ENCODE measurements at places on chromosomes 3 and 15.

DNA sequence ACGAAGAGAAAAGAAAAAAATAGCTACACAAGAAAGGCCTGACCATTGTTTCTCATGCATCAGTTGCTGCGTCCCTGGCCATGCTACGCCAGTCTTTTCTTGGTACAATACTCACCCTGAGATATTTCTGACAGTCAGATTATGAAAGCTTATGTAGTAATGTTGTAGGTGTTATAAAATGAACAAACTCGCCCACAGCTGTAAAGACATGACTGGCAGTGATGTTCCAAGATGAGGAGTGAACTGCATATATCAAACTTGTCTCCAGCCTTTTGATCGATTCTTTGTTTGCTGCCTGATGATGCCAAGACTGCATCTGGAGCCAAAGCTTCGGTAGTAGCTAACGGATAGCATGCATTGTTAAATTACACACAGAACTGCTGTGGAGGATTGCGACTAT, 822.7 kb downstream of the TUSC7 start:
- no peak for DNase-seq

GRCh38 chr3:98151241-98151640, 4.0 kb downstream of the OR5H14 start:
- no peak for DNase-seq

DNA sequence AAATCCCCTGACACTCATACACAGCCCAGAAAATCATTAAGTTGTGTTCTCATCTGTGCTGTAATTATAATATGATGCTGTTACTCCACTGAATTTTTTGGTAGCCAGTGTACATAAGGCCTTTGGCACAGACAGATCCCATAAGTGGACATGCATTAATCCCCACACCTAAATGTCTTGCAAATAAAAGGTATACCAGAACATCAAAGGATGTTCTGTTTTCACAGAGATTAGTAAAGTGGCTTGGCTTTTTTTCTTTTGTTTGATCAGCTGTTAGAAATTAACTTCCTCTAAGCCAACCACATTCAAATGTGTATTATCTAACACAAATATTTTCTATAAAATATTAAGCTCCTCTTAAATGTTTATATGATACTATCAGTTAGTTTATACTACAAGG, 2.7 kb downstream of the SST start:
- peak; percentile 5 for DNase-seq

DNA sequence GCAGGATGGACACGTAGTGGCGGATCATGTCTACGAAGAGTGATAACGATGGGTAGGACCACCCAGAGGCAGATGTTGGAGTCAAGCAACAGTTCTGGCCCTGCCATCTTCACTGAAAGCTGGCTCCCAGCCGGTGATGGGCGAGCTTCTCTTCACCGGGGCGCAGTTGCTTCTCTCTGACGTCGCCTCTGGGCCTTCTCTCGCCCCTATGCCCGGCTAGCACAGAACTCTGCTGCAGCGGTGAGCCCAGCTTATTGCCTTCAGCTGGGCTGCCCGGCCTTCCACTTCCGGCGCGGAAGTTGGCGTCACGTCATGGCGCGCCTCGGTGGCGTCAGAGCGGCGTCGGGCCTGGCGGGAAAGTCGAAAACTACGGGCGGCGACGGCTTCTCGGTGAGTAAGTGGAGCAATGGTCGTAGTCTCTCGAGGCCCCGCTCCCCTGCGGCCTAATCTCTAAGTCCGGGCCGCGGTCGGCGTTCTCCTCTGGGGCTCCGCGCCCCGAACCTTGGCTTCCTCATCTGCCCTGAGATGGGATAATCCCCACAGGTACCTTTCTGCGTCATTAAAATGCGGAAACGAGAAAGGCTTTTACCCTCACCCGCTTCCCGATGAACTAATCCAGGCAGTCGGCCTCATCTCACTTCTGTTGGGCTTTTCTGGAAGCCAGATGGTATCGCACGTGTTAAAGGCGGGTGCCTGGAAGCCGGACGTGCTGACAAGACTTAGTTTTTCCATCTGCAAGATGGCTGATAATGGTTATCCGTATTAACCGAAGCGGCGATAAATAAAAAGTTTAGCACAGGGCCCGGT, at the start of gene FANCD2:
Gene FANCD2, plus strand, starts transcription at position 354 of the 807 bp plus-strand sequence. CDS start 2,221 bp downstream, outside the sequence.
- peak; percentile 97 for DNase-seq

- DNase-seq: no peak
Observed at GRCh38 chr3:113092746-113093145, 102.0 kb downstream of the GTPBP8 start.

DNA sequence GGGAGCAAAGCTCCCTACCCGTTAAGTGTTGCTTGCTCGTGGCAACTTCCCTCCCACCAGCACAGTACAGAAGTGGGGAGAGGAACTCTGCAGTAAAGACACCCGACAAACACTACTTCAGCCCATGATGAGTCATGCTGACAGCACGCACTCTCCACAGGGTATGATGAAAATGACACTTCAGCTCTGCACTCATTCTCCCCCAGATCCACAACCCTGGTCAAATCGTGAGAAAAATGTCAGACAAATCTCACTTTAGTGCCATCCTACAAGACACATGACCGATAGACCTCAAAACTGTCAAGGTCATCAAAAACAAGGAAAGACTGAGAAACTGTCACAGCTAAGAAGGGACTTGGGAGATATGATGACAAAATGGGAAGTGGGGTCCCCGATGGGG, 278.9 kb downstream of the OCA2 start:
- no peak for DNase-seq

GRCh38 chr3:190618330-190619030, 104.6 kb downstream of the IL1RAP start:
- DNase-seq: no peak

DNA sequence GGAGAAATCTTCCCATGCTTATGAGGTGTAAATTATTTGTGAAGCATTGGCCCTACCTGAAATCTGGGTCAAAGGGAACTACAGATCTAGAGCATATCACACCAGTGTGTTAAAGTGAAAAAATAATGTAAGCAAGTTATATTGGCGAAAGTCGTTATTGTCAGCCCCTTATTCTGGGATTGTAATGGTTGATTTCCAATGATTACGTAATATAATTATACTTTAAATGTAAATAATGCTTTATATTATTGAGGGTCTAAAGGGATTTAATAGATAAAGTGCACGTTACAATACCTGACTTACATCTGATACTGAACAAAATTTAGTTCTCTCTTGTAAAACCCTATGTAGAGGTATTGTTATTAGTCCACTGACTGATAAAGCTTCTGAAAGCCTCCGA, 101.2 kb downstream of the NEO1 start:
- no peak for DNase-seq

GRCh38 chr3:71585131-71585530, 1.6 kb upstream of the FOXP1 start:
- no peak for DNase-seq

GRCh38 chr3:18757476-18757875, 332.3 kb upstream of the SATB1 start:
- DNase-seq: no peak

GRCh38 chr15:43249236-43249635, 17.5 kb downstream of the TGM5 start:
- DNase-seq: no peak

DNA sequence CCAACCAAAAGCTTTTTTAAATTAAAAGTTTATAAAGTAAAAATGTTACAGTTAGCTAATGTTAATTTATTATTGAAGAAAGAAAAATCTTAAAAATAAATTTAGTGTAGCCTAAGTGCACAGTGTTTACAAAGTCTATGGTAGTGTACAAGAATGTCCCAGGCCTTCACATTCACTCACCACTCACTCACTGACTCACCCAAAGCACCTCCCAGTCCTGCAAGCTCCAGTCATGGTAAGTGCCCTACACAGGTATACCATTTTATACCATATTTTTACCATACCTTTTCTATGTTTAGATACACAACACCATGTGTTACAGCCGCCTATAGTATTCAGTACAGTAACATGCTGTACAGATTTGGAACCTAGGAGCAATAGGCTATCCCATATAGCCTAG, 29.1 kb downstream of the SSR3 start:
- DNase-seq: no peak

DNA sequence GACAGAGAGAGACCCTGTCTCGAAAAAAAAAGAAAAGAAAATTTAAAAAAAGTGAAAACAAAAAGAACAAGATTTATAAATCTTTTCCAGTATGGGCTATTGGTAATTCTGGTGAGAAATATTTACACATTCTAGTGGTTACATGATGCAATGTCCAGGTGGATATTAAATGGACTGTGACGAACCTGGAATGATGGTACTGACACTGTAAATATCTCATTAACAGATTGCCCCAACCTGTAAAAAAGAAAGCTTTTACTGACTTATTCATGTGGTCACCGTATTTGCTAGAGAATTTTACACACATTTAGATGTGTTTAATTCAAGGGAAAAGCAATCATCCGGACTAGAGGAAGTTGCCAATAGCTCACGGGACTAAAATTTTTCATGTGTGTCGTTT, 162.1 kb upstream of the LRIG1 start:
- no peak for DNase-seq

DNA sequence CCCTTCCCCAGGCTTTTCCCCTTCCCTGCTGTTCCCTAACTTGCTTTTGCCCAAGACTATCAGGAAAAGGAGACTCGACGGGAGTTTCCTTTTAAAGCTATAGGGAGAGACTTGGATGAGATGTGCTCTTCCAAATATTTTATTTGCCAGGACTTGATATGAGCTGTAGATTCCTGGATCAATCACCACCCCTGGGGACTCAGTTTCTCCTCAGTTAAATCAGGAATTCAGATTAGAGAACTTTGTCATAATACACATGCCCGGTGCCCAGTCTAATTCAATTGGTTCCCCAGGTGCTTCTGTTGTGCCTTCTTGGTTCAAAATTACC, 46.6 kb downstream of the SMAD6 start:
- DNase-seq: no peak

- DNase-seq: peak; percentile 32
Observed at GRCh38 chr15:36133742-36134141, 445.7 kb upstream of the CDIN1 start.

DNA sequence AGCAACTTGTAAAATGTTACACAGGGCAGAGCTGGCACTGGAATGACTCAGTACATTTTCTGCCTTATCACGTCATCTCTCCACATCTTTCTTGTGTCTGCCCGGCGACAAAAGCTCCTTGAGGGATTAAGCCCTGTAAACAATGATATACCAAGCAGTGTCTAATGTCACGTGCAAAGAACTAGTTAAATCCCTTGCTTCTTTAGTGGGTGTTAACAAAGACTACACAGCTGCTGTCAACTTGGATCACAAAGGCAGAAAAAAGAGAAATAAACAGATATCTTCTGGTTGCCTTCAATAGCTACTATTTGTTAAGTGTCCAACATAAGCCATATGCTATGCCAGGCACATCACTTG, 48.1 kb upstream of the FRMD4B start:
- no peak for DNase-seq

DNA sequence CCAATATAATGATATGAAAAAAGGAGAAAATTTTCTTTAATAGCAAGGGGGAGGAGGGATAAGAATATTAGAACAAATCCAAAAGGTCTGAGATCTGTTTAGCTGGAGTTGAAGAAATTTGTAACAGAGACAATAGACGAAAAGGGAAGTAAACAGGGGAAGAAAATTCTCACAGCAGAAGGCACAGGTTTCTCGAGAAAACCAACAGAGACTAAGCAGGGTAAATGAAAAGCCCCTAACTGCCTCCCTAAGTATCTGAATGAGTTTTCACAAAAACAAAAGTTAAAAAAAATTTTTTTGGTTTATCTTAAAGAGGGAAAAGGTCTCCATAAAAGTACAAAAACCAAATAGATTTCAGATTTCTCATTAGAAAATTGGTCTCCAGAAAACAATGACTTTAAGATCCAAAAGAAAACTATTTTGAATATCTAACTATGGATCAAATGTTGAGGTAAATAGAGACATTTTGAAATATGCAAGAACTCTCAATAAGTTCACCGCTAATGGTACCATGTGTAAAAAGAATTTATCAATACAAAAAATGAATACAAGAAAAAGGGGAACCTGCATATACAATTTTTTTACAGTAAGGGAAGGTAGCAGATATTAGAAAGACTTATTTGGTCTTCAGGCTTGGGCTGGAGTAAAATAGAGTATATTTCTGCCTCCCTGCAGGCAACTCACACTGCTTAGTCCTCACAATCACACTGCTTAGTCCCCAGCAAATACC, 23.9 kb upstream of the NEK10 start:
- DNase-seq: no peak

DNA sequence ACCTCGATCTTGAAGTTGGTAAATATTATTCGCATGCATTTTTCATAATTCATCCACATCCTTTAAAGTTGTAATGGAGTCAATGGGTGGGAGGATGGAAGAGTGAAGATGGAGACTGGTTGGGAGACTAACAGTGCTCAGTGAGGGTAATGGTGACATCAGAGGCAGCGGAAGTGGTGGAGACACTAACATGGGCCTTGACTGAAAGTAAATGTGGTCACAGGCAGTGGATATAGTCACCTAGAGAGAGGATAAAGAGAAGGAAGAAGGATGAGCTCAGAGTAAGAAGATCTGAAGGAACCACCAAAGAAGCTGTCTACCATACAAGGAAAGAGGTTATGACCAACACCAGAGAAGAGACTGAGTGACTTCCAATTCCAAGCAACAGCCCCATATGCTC, 281.6 kb upstream of the STT3B start:
- no peak for DNase-seq

DNA sequence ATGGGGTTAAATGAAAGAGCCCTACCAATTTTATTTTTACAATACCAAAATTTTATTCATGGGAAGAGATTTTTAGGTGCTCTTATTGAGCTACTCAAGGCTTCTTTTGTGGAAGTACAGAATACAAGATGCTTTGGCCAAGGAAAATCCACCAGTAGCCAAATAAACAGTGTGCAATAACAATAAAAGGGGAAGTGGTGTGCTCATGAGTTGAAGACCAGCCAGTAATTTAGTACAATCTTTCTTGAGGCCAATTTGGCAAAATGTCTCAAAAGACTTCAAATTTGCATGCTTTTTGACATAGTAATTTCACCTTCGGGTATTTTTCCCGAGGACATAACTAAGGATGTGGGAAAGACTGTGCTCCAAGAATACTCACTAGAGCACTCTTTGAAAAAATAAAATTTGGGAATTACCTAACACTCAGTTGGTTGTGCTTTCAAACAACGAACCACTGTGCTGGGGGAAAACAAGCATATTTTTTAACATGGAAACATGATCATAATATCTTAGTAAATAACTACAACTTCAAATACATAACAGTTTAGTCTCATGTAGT, 294.0 kb downstream of the DIPK2A start:
- DNase-seq: no peak

GRCh38 chr15:40317580-40317979, 5.9 kb upstream of the INAFM2 start:
- no peak for DNase-seq

DNA sequence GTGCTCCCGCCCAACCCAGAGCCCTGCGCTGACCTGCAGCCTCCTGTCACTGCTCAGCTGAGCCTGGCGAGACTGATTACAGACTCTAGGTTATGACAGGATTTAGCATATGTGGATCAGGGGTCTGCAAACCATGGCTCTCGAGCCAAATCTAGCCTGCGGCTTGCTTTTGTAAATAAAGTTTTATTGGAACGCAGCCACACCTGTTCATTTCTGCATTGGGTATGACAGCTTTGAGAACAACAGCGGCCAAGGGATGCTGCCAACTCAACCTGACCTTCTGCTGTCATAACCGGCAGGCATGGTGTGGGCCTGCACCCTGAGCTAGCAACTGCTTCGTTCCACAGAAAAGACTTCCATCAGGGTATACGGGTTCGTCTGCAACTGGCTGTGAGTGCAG, 50.5 kb upstream of the IQSEC1 start:
- DNase-seq: no peak

GRCh38 chr3:133238015-133238414, 161.8 kb upstream of the BFSP2 start:
- no peak for DNase-seq

- no peak for DNase-seq
Observed at GRCh38 chr3:108036401-108036800, 54.4 kb downstream of the CD47 start.

GRCh38 chr15:75644376-75644775, 3.3 kb upstream of the SNX33 start:
- DNase-seq: no peak
